ENCODE measurements at places on chromosomes 2 and 18. TPM values are rescaled to one million over a fixed set of nuclear protein-coding genes. Genes with fewer than 3 reads are reported as not detected.

The IL36B gene
- total RNA-seq = 0.37 TPM

The CYBRD1 gene
- 35.8 TPM for total RNA-seq

The CDK5R2 gene
- 2.3 TPM for total RNA-seq

The RNF25 gene
- total RNA-seq = 44.9 TPM

The TMEM163 gene
- total RNA-seq = not detected

The SAG gene
- not detected for total RNA-seq

The UGT1A1 gene
- 1.1 TPM for total RNA-seq

The HOXD11 gene
- total RNA-seq = 6.7 TPM

The ACVR1C gene
- 0.08 TPM for total RNA-seq

The BMP10 gene
- not detected for total RNA-seq

The CHRND gene
- total RNA-seq = not detected

The APOB gene
- total RNA-seq = not detected

The CCNT2 gene
- total RNA-seq = 7.2 TPM

The ZRANB3 gene
- total RNA-seq = 6.7 TPM

Measured in A549 treated with ZK216348 at 1 μM for 4 hours (cell line).